NCI-H2081 (cell line): ENCODE measurements at places on chromosomes 3 and 15.

GRCh38 chr3:16103472-16103871 is 71.0 kb upstream of the GALNT15 start:
- no peak for DNase-seq

- DNase-seq: no peak
Measured at GRCh38 chr3:155889952-155890351, 19.5 kb downstream of the GMPS start.

- no peak for DNase-seq
Measured at GRCh38 chr3:82973791-82974190, 1212.3 kb upstream of the GBE1 start.

DNA sequence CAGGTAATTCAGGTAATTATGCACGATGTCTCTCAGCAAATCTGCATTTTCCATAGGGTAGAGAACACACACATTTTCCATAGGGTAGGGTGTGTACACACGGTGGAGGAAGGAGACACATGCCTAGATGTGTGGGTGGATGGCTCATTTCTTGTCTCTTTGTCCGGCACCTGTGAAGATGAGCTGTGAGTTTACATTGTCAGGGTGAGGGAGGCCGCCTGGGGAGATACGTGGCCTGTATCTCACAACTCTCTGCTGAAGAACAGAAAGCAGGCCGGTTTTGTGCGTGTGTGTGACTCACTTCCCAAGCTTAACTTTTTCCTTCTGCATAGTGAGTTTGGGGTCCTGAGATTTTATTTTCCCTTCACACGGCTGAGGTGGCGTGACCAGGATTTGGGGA is 60.3 kb downstream of the SLC6A6 start:
- no peak for DNase-seq

DNA sequence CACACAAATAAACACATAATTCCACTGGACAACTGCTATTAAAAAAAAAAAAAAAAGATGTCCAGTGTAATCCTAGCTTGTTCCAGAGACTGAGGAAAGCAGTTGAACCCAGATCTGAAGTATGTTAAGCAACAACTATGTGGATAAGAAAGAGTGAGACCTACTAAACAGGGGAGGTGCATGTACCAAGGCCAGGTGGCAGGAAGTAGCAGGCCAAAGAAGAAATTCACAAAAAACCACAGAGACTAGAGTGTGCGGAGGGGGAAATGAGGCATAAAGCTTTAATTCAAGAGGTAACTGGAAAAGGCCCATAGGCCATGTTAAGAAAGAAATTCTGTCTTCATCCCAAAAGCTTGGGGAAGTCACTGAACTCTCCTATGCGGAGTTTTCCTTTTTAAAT is 490.0 kb downstream of the NAALADL2 start:
- no peak for DNase-seq

GRCh38 chr3:29451920-29452319 is 171.0 kb downstream of the RBMS3 start:
- no peak for DNase-seq

DNA sequence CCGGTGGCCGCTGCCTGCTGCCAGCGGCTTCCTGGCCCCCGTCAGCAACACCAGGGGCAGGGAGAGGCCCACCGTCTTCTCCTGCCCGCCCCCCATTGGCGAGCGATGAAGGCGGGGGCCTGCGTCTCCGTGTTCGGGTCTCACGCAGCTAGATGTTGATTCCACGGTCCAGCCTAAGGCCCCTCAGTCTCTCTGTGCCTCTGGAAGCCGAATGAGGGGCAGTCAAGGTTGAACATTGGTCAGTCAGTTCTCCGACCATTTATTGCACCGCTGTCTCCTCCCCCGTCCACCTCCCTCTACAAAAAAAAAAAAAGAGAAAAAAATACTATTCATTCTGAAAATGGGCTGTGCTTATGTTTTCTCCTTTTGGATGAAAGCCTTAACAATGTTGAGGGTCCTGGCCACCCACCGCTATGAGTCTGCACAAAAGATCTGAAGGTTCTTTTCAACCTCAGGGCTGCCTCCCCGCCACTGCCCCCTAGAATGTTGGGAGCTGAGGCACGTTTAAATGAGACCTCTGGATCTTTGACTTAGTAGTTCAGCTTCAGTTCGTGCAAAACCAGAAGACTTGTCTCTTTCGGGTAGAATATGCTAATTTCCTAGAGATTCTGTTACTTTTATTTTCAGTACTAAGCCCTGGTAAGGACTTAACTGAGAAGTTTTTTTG is 736 bp downstream of the IREB2 start:
- peak; percentile 5 for DNase-seq

DNA sequence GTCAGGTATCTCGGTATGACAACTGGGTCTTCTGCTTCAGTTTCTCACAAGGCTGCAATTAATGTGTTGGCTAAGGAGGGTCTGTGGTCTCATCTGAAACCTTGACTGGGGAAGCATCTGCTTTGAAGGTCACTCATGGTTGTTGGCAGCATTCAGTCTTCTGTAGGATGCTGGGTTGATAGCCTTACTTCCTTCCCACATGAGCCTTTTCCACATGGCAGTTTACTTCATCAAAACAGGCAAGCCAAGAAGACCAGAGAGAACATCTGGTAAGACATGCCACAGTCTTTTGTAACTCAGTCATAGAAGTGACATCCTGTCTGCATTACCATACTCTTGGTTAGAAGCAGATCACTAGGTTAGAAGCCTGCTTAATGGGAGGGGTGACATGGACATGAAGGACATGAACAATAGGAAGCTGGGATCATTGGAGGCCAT is 49.5 kb downstream of the CMC1 start:
- DNase-seq: no peak

DNA sequence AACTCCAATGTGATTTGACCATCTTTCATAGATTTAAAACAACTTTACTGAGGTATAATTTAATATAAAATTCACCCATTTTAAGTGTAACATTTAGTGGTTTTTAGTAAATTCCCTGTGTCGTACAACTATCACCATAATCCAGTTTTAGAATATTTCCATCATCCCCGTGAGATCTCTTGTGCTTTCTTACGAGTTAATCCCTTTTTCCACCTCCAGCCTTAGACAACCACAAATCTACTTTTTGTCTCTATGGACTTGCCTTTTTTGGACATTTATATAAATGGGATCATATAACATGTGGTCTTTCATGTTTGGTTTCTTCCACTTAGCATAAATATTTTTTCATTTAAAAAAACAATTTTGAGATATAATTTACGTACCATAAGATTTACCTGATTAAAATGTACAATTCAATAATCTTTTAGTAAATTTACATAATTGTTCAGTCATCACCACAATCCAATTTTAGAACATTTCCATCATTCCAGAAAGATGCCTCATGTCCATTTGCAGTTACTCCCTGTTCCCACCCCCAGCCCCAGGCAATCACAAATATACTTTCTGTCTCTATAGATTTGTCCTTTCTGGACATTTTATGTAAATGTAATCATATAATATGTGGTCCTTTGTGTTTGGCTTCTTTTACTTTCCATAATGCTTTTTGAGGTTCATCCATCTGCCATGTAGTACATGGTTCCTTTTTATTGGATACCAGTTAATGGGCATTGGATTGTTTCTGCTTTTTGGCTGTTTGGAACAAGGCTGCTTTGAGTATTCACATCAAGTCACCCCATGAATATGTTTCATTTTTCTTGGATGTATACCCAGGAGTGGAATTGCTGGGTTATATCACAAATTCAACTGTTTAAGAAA is 3.1 kb downstream of the OXSR1 start:
- DNase-seq: no peak

- no peak for DNase-seq
Measured at GRCh38 chr3:184491011-184491576, 70.5 kb upstream of the EPHB3 start.

- no peak for DNase-seq
Measured at GRCh38 chr15:66959875-66960274, 105.5 kb upstream of the SMAD3 start.

- DNase-seq: no peak
Measured at GRCh38 chr15:34725556-34725955, 29.2 kb downstream of the GJD2 start.

DNA sequence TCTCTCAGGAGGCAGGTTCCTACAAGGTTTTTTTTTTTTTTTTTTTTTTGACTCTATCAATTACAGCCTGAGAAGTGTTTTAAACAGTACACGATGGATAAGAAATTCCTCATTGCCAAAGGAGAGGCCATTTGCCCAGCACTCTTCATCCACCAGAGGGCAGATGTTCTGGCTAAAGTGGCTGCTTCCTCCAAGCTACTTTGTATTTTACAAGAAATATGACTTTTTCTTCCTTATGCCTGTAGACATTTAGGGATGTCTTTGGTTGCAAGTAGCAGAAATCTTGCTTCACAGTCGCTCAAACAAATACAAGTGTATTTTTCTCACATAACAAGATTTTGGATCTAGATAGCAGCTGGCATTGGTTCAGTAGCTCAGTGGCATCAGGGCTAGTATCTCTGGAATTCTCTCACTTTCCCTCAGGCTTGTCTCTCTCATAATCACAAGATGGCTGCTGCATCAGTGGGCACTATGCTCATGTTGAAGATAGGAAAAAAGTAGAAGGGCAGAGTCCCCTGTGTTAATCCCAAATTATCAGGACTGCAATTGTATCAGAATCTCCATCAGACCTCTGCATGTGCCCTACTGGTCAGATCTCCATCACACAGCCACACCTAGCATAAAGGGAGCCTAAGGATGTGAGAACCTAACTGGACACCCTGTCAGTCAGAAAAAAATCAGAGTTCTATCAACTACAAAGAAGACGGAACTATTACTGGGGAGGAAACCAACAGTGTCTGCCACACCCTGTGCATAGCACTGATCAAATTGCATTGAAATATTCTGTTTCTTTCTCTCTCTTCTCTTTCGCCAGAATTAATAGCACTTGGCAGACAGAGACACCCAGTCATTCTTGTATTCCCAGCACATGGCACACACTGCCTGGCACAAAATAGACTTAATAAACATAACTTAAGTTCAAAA is 138.9 kb upstream of the COL8A1 start:
- peak; percentile 19 for DNase-seq

DNA sequence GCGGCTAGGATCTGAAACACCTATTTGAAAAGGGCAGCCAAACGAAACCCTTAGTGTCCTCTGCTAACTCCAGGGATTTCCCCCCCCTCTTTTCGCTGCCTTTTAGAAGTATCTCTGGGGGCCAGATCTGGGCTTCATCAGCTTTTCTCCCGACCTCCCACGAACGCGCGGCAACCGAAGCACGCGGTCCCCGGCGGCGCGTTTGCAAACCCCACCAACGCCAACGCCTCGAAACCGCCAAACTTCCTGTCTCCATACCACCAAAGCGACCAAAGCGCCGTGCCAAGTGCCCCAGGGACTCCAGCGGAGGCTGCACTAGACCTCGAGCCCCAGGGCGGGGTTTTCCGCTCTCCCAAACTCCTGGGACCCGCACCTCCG is 155.8 kb upstream of the FRMD4B start:
- DNase-seq: peak; percentile 45

DNA sequence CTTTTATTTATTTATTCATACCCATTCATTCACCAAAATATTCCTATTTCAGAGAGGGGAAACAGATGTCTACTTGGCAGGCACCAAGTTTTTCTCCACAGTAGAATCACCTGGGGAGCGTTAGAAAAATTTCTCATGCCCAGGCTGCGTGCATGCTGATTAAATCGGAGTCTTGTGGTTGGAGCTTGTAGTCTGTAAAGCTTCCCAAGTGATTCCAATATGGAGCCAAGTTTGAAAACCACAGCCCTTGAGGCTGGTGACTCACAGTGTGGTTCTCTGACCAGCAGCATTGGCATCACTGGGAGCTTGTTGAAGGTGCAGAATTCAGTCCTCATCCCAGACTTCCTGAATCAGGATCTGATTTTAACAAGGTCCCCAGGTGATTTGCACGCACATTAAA is 49.7 kb downstream of the PDHB start:
- DNase-seq: no peak

GRCh38 chr15:33636958-33637357 is 326.2 kb downstream of the RYR3 start:
- no peak for DNase-seq

DNA sequence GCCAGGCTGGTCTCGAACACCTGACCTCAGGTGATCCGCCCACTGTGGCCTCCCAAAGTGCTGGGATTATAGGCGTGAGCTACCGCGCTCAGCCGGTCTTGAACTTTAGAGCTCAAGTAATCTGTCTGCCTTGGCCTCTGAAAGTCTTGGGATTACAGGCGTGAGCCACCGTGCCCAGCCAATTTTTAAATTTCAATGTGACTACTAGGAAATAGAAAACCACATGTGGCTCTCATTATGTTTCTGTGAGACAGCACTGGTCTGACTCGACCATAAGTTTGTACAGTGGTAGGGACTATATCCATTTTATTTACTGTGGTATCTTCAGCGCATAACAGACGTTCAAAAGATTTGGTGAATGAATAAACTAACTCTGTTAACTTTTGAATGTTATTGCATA is 9.1 kb downstream of the ZFAND6 start:
- no peak for DNase-seq

- DNase-seq: no peak
Measured at GRCh38 chr3:128572644-128573105, 77.9 kb downstream of the RPN1 start.

DNA sequence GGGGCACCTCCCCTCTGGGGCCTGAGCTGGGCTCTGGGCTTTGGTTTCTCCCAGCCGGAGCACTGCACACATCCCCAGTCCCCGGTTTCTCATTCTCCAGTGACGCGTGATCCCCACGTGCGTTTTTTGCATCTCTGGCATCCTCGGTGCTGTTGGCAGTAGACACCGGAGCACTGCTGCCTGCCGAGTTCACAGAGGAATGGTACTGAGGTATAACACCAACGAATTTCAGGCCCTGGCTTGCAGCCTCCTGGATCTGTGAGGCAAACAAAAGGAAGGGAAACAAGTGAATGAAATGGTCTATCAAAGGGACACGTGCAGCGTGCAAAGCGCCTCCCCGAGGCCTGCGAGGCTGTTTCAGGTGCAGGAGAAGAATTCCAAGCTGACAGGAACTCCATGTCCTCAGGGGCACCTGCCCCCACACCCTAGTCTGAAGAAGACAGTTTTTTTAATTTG is 112.9 kb downstream of the OXNAD1 start:
- DNase-seq: no peak

DNA sequence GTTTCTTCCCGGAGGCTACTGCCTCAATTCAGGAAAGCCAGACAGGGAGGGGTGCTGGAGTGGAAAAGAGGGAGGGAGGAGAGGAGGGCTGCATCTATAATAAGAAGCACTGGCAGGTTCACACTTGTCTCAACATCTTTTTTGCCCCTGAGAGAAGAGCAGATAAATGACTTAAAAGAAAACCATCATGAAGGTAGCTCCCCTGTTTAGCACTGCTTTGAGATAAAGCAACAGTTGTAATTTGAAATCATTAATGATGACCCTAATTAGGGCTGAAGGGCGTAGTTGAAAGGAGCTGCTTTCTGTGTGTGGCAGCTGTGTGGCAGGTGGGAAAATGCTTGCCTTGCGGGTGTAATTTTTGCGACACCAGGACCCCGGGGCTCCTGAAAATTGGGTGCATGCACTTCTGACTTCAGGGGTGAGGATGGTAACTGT is 222.8 kb upstream of the IL12A start:
- DNase-seq: peak; percentile 35

GRCh38 chr15:48896869-48897814 is 19.2 kb downstream of the EID1 start:
- no peak for DNase-seq

GRCh38 chr3:167899093-167899492 is 163.6 kb downstream of the SERPINI1 start:
- no peak for DNase-seq

GRCh38 chr3:47385007-47385406 is 4.2 kb downstream of the PTPN23 start:
- no peak for DNase-seq

GRCh38 chr3:186255703-186256331 is 106.2 kb downstream of the DGKG start:
- no peak for DNase-seq
